GM12892 (cell line): ENCODE measurements at places on chromosomes 6 and 20.

DNA sequence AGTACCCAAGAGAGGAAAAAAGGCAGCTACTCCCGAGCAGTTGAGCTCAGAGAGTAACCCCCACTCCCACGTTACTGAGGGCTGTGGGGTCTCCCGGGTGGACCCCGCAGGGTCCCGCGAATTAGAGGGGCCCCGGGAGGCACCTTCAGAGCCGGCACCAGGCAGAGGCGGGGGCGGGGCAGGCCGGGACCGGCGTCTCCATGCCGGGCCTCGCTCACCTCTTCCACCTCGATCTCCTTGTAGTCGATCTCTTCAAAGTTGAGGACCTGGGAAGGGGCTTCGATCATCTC, 381 bp downstream of the MAP3K7 start:
- DNase-seq, result no peak

GRCh38 chr6:23319582-23319981, 750.2 kb downstream of the HDGFL1 start:
- no peak for DNase-seq

DNA sequence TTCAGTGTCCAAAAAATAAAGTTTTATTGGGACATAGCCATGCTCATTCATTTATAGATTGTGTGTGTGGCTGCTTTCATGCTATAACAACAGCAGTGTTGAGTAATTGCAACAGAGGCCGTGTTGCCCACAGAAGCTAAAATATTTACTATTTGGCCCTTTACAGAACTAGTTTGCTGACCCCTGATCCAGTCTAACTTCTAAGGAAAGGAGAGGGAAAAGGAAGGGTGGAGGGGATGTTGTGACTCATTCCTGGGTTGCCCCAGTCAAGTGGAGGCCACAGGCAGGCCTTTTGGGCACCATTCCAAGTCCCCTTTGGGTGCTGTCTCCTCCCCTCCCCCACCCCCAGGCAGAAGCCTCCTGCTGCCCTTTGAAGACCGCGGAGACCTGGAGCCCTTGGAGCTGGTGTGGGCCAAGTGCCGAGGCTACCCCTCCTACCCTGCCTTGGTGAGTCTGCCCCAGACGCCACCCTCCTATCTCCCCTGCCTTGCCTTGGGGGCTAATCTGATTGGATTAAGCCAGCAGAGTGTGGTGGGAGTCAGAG, 28.4 kb downstream of the BRPF3 start:
- DNase-seq, result no peak

DNA sequence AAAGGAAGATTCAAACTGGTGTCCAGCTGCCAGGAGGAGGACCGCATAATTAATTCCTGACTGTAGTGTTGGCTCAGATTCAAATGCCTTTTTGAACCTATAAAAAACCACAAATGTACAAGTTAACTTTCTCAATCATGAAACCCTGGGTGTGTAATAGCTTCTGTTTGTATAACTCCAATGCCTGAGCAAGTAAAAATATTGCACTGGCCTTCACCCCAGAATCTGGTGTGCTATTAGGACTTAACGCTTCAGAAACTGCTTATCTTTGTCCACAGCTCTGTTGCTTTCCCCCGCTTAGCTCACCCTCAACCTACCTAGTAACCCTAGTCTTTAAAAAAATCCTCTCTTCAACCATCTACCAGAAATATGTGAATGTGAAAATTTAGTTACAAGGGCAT, 119.1 kb upstream of the MAP7 start:
- DNase-seq, result no peak

DNA sequence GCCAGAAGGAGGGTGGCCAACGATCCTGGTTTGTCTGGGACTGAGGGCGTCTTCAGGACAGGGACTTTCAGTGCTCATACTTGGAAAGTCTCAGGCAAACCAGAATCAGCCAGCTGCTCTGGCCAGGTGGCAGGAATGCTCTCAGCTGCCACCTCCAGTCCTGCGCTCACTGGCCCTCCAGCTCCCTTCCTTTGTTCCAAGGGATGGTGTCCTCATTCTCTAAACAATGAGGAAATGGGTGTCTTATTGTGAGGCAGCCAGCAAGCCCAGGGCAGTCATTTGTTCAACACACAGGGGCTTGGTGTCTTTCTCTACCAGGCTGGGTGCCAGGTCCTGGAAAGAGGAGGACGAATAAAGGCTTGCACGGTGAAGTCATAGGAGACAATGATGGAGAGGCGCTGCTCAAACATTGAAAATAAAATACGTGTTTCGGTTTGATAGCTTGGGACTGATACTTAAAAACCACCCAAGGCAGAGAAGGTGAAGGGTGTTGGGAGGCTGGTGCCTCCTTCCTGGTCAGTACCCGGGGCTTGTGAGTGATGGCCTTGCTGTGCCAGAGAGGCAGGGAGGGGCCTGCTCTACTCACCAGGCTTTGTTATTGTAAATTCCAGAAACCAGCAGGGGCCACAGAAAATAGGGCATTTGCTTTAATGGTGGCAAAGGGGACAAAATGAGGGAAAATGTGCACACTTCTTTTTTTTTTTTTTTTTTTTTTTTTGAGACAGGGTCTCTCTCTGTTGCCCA, 11.3 kb upstream of the TMEM181 start:
- DNase-seq, result no peak

DNA sequence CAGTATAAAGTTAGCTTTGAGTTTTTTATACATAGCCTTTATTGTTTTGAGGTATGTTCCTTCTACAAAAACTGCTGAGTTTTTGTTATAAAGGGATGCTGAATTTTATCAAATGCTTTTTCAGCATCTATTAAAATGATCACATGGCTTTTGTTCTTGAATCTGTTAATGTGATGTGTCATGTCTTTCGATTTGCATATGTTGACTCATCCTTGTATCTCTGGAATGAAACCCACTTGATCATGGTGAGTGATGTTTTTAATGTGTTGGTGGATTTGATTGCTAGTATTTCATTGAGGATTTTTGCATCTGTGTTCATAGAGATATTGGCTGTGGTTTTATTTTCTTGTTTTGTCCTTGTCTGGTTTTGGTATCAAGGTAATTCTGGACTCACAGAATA, 24.7 kb upstream of the BLCAP start:
- no peak for DNase-seq
